ENCODE measurements at places on chromosomes 6 and 20.

GRCh38 chr6:125165256-125165655 is 11.7 kb downstream of the TPD52L1 start:
- DNase-seq = no peak

- DNase-seq = no peak
Measured at GRCh38 chr20:54914995-54915394, 439.6 kb downstream of the DOK5 start.

- no peak for DNase-seq
Measured at GRCh38 chr6:157845493-157846259, 22.6 kb downstream of the SNX9 start.

DNA sequence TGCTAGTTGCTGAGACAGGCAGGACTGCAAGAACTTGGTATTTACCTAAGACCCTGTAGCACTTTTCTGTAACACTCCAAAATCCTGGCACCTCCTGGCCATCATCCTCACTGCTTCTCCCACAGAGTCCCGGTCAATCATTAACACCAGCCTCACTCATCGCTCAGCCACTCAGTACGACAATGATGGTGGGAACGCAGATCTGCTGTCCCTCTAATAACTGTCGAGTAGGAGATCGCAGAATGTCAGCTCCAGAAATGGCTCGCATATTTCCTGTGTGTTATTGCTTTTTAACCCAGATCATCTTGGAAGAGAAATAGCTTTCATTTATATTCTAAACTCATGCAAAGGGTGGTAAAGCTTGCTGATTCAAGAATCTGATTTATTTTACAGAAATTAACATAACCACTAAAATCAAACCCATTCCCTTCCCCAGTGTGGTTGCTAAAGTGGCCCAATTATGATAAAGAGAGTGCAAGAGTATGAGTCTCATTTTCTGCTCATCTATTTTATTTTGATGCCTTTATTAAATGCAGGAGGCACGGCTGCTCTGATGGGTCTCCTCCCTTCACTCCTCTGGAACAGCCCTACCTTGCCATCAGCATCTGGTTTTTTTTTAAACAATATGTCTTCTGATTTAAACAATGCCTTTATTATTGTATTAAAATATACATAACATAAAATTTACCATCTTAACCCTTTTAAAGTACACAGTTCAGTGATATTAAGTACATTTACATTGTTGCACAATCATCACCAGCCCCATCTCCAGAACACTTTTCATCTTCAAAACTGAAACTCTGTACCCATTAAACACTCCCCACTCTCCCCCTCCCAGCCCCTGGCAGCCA is 28.3 kb upstream of the GGTLC1 start:
- no peak for DNase-seq

DNA sequence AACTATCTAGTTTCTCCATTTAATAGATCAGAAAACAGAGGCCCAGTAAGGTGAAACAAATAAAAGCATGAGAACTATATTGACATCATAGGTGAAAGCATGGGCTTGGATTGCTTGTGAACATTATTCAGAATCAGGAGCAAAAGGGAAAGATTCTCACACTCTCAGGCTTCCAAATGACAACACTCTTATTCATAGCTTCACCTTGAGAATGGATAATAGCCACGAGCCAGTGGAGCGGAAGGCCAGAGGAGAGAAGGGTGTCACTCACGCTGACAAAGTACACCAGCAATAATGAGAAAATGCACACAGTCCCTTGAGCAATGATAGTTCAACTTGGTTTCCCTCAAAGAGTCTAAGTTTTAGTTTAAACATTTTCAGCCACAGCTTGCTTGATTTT is 339.0 kb downstream of the TPBG start:
- DNase-seq = no peak

DNA sequence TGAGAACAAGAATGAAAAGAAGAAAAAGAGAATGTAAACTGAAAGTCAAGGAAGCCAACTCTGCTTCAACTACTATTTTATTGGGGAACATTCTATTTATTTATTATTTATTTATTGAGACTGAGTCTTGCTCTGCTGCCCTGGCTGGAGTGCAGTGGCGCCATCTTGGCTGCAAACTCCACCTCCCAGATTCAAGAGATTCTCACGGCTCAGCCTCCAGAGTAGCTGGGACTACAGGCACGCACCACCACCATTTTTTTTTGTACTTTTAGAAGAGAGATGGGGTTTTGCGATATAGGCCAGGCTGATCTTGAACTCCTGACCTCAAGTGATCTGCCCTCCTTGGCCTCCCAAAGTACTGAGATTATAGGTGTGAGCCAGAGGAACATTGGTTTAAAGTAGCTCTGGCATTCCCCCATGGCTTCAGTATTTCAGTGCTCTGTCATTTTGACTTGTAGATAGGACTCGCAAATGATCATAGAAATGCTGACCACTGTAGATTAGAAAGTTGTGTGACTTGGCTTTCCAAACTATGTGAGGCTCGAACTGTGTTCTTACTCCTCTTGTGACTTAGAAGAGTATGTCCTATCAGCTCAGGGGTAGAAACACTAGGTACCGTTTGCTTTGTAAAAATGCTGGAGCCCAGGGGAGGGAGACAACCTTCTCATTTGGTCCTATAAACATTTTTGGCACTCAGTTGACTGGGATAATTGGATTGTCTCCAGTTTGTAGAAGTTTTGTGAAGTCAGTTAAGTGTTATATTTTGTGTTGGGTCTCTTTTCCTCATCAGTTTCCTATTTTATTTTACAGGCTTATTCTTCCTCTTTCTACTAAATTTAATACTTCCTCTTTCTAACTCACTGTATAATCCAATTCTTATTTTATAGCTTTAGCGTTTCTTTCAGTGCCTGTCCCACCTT is 544.9 kb upstream of the CITED2 start:
- no peak for DNase-seq

- DNase-seq = no peak
Measured at GRCh38 chr20:50054626-50055511, 58.1 kb downstream of the UBE2V1 start.

- no peak for DNase-seq
Measured at GRCh38 chr6:12241493-12242175, 48.5 kb upstream of the EDN1 start.

DNA sequence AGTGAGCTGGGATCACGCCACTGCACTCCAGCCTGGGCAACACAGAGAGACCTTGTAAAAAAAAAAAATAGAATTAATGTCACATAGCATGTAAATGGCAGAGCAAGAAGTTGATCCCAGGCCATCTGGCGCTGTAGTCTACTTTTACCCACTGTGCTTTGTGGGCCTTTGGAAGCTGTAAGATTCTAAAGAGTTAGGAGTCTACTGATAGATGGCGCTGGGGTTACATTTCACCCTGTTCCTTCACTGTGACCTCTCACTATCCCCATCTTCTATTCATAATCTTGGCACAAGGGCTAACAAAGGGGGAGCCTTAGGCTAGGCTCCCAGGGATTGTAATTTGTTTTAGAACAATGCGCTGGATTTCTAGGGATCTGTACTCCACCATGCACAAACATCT is 24.4 kb downstream of the SIRPD start:
- DNase-seq = no peak

- no peak for DNase-seq
Measured at GRCh38 chr6:138455746-138456400, 43.4 kb downstream of the NHSL1 start.

DNA sequence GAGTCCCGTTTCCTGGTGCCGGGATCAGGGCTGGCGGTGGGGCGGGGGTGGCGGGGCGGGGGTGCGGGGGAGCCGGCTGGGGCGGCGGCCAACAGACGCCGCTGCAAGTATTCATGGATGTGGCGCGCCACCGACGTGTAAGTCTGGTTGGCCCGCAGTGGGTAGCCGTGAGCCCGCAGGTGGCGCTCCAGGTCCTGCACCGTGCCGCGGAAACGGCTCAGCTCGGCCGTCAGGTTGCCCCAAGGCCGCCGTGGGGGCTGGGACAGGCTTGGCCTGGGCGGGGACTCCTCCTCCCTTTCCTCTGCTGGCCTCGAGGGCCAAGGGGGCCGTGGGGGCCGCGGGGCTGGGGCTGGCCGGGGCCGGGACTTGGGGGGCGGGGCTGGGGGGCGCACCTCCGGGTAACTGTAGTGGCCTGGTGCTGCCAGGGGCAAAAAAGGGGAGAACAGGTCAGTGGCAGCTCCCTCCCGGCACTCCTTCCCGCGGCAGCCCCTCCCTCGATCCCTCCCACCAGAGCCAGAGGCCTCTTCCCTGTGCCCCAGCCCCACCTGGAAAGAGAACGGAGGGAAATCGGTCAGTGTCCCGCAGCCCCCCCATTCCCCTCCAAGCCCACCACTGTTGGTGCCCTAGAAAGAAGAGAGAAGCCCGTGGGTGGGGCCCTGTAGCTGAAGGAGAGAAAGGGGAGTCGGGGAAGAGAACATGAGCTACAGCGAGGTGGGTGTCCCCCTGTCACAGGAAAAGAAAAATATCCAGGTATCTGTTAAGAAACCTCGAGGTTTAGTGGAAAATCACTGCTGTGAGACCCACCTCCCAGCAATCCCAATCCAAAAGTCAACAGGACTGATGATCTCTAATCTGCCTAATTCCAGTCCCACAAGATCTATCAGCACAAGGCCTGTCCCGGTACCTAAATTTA is 21.3 kb downstream of the TNXB start:
- peak; percentile 43 for DNase-seq

- DNase-seq = no peak
Measured at GRCh38 chr6:97049253-97050011, 124.9 kb downstream of the KLHL32 start.

DNA sequence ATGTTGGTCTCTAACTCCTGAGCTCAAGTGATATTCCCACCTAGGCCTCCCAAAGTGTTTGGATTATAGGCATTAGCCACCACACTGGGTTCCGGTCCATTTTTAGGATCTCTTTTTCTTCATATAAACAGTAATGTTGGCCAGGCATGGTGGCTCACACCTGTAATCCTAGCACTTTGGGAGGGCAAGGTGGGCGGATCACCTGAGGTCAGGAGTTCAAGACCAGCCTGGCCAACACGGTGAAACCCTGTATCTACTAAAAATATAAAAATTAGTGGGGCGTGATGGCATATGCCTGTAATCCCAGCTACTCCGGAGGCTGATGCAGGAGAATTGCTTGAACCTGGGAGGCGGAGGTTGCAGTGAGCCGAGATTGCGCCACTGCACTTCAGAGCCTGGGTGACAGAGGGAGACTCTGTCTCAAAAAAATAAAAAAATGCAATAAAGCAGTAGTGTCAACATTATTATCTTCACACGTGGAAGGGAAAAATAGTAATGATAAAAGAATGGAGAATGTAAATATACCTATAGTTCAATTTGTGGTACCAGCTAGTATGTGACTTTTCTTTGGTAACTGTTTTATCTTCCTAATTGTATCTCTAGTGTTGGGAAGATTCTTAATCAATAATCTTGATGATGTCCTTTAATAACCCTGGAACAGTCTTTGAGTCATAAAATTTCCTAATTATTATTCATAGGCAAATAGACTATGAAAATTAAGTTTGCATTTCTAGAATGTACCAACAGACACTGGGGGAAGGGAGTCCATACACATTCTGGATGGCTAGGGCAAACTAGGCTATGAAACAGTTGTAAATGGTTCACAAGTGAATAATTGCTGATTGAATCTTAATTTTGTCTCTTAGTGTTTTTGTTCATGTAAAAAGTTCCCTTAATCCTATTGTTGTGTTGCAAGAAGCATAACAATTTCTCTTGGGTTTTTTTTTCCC is 3.6 kb downstream of the PARD6B start:
- DNase-seq = no peak

DNA sequence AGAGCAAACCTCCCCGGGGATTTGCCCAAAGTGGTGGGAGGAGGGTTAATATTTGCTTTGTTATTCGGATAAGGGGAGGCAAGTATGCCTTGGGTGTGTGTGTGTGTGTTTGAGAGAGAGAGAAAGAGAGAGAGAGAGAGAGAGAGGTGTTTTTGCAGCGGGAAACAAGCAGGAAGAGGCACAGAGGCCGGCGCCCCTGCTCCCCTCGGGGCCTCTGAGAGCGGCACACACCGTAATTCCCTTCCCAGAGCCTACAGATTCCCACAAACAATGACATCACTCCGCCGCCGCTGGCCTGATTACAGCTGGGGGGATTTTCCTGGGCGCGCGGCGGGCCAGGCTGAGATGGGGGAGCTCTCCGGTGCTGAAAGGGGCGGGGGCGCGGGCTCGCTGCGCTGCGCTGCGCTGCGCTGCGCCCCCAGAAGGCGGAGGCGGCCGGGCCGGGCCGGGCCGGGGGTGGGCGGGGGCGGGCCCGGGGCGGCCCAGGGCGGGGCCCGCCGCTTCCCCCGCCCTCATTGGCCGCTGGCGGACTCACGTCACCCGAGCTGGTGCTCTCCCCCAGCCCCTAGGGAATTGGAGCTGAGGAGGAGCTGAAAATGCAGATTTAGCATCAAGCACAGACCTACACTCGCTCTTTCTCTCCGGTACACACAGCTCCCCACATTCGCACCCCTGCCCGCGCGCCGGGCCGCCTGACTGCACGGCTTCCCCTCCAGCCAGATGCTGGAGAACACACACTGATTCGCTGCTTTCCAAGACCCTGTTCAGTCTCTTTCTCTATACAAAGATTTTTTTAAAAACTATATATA is at the start of gene PCSK2:
TSS of gene PCSK2 (plus strand) at position 631 of the 809 bp plus-strand sequence. CDS start 266 bp downstream, outside the sequence.
- peak; percentile 99 for DNase-seq

GRCh38 chr20:62097881-62098407 is 24.3 kb upstream of the LSM14B start:
- DNase-seq = no peak

DNA sequence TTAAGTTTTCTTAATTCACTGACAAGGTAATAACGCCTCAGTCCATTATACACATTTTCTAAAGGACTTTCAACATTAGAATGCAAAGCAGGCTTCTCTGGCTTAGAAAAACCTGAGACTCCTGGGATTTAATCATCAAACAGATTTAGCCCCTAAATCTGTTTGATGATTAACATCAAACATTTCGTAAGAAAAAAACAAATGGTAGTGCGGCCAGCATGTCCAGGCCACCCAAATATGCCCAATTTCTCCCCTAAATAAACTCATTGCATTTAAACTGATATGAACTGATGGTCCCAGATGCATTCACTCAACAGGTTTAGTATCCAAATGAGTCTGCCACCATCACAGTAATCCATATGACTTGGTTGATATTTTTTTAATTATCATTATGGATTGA is 6.2 kb downstream of the TMEM74B start:
- DNase-seq = no peak

- DNase-seq = no peak
Measured at GRCh38 chr6:28747631-28748157, 176.1 kb downstream of the TRIM27 start.

DNA sequence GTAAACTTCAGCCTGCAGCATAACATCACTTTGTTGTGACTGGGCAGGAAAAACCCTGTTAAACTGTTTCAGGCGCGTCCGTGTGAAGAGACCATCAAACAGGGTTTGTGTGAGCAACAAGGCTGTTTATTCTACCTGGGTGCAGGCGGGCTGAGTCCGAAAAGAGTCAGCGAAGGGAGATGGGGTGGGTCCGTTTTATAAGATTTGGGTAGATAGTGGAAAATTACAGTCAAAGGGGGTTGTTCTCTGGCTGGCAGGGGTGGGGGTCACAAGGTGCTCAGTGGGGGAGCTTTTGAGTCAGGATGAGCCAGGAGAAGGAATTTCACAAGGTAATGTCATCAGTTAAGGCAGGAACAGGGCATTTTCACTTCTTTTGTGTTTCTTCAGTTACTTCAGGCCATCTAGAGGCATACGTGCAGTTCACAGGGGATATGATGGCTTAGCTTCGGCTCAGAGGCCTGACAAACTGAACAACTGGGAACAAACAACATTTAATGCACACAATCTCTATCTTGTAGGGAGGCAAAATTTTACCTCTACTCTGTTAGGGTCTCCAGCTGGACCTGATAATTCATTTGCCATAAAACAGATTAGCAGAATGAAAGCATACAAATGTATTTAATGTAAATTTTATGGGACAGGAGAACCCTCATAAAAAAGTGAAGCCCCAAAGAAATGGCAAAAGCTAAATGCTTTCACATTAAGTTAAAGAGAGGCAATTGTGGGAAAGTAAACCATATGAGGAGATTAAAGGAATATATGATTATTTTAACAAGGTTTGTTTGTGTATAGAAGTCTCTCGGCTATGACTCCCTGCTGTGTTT is 58.3 kb upstream of the HFE start:
- DNase-seq = no peak

All from NCI-H2171 (cell line).